ENCODE measurements at places on chromosomes 6 and 20.

DNA sequence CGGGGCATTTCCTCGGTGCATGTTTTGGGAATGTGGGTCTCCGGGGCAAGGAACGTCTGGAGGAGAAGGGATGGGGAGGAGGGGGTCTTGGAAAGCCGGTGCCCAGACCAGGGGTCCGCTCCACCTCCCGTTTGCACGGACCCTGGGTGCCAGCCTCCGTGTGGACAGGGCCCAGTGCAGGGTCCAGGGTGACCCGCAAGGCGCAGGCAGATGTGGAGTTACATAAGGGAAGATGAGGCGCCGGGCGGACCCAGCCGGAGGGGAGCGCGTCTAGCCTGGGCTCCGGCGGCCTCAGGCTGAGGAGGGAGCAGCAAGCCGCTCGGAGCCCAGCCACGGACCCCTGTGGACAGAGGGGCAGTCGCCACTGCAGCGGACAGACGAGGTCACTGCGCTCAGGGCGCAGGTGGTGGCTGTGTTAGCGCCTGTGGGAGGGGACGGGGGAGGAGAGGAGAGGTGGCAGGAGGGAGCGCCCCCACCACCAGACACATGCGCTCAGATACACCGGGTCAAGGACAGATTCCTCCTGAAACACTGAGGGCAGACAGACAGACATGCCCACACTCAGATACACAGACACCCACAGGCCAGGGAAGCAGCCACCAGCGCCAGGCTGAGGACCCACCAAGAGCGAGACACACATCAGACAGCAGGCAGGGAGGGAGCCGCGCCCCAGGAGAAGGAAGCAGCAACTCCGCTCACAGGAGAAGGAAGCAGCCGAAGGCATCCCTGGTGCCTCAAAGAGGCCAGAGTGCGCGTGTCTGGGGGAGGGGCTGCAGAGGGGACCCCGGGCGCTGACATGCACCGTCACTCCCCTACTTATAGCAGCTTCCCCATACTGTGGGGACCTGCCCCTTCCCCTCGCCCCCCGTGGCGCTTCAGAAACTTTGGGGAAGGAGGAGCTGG lies 839 bp upstream of the HRH3 start:
- DNase-seq, result no peak

GRCh38 chr6:132490478-132491204 lies 22.3 kb downstream of the STX7 start:
- DNase-seq, result no peak

DNA sequence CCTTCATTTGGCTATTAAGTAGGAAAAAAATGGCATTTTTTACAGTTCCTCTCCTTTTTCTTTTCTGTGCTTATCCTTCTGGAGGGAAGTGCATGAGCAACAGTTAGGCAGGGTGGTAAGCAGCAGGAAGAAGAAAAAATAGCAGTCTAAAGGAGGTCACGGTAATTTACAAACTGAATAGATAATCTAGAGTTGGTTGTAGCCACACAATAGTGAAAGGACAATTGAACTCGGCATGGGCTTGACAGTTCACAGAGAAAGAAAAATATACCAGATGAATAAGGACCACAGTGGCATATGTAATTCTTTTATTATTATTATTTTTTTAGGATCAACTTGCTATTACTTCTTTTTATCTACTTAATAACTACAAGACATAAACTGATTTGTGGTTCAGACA lies 358.6 kb downstream of the BTBD9 start:
- no peak for DNase-seq

DNA sequence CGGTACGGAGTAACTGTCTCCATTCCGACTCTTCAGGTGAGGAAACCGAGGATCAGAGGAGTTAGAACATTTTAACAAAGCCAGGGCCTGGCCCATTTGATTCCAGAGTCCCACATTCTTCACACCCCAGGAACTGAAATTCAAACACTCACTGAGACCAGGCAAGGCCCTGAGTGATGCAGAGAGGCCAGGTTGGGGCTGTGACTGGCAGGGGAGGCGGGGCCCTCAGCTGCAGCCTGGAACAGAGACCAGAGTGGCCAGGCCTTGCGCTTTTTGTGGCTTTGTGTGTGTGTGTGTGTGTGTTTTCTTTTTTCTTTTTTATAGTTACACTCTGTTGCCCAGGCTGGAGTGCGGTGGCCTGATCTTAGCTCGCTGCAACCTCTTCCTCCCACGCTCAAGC lies 57.2 kb downstream of the BCAS4 start:
- no peak for DNase-seq

DNA sequence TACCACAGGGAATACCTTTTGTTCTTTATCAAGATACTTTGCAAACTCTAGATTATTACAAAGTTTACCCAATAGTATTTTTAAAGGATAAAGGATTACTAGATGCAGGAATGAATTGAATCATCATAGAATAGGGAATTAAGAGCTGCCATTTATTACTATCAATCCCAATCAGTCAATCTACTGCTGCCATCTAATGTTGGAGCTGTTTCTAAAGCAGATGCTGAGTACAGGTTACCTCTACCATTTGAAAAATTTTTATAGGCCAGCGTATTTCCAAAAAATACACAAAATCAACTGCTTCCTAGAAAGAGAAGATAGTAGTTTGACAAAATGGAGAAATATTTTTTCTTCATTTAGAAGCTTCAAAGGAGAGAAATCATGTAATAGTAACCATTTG lies 520.4 kb downstream of the ADGRB3 start:
- no peak for DNase-seq

DNA sequence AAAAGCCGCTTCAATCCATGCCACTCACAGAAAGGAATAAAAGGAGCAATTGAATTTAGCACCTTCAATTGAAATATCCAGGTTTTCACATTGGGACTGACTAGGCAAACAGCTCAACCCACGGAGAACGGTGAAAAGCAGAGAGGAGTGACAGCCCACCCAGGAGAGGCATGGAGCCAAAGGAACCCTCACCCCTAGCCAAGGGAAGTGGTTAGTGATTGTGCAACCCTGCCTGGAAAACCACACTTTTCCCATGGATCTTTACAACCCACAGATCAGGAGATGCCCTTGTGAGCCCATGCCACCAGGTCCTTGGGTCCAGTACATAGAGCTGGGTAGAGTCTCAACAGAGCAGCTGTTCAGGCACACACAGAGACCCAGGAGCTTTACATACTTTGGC lies 911.8 kb downstream of the EPHA7 start:
- DNase-seq, result peak; percentile 34

- no peak for DNase-seq
Measured at GRCh38 chr20:55160037-55160436, 684.6 kb downstream of the DOK5 start.

GRCh38 chr6:89925826-89926225 lies 31.6 kb downstream of the GJA10 start:
- peak; percentile 60 for DNase-seq

GRCh38 chr6:150846641-150847040 lies 18.9 kb upstream of the MTHFD1L start:
- peak; percentile 45 for DNase-seq

DNA sequence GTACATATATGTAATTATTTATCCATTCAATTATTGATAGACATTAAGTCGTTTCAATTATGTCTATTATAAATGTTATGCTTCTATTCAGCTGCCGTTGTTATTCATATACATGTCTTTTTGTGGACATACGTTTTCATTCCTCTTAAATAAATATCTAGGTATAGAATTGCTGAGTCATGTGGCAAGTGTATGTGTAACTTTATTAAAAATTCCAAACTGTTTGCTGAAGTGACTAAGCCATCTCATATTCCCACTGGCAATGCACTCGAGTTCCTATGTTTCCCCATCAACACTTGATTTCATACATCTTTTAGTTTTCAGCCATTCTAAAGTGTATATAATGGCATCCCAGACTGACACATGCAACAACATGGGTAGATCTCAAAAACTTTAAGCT lies 739.7 kb upstream of the POU3F2 start:
- no peak for DNase-seq

- no peak for DNase-seq
Measured at GRCh38 chr6:100246206-100246605, 218.5 kb downstream of the SIM1 start.

DNA sequence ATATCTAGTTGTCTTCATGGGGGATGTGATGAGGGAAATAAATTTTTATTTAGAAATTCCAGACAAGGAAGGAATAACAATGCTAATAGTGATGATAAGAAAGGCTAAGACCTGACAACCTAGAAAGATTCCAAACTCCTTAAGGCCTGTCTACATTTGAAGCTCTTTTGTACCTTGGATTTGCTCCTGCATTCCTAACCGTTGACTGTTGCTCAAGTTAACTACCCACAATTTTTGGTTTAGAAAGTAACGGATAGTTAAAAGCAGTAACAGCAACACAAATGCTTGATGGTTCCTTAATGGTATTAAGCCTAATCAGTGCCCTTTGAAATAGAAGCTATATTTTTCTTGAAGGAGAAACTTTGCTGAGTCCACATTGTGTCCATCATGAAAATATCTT lies 52.9 kb downstream of the TRMT11 start:
- peak; percentile 47 for DNase-seq

Data from amniotic epithelial cell (primary cell).